ENCODE measurements at places on chromosomes 12 and 14. TPM values are rescaled to one million over a fixed set of nuclear protein-coding genes. Genes with fewer than 3 reads are reported as not detected.

DNA sequence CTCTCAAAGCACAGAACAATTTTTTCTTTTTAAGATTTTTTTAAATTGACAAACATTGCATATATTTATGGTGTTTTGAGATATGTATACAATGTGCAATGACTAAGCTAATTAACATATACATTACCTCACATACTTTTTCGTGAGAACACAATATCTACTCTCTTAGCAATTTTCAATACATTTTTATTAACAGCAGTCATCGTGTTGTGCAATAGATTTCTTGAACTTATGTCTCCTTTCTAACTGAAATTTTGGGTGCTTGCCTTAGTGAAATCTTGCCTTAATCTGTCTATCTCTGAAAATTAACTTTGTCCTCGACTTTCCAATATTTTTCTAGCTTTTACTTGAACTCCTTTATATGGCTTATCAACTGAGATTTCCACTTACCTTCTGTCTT, 6.8 kb downstream of the OR10A7 start:
- ATAC-seq: no peak

DNA sequence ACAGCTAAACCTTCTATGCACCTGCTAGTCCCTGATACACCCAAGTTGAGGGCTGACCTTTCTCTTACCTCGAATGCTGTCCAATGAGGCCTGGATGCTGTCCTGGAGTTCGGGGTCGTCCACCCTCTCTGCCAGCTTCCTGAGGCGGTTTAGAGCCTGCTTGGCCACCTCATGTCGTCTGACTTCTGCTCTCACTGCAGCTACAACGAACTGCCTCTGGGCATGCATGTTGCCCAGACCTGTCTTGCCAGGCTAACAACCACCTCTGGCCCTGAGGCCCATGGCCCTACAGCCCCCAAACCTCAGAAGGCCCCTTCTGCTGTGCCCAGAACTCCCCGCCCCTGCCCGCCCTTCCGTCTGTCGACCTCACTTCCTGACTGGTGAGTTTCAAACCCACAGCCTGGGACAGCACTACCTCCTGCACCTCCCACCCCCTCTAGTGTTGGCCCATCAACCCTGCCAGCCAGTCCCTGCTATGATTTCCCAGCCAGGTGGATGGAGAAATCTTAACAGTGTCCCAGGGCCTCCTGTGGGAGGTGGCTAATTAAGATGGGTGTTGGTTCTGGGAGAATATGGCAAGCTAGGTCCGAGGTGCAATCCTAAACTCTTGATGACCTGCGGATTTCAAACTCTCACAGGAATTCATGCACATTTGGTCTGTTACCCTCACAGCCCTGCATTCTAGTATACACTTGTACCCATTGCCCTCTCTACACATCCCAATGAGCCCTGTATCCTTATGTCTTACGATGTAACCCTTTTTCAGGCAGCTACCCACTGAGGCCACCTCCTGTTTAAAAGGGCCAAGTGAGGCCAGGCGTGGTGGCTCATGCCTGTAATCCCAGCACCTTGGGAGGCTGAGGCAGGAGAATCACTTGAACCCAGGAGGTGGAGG, 2.7 kb upstream of the TSPAN31 start:
- no peak for ATAC-seq

GRCh38 chr14:34912182-34912581, 37.0 kb upstream of the BAZ1A start:
- no peak for ATAC-seq

Gene HOXC12
- total RNA-seq: 0.14 TPM

GRCh38 chr12:95213928-95214327, 3.3 kb downstream of the FGD6 start:
- ATAC-seq: no peak
